ENCODE measurements at places on chromosomes 4 and X. TPM values are rescaled to one million over a fixed set of nuclear protein-coding genes. Genes with fewer than 3 reads are reported as not detected.

Gene ARAP2
- total RNA-seq = 3.9 TPM

- DNase-seq = no peak
Measured at GRCh38 chr4:146347822-146348221, 133.5 kb downstream of the REELD1 start.

Gene SSX1
- not detected for total RNA-seq

Gene SATL1
- total RNA-seq = 0.99 TPM

Gene GPC4
- total RNA-seq = 17.3 TPM

DNA sequence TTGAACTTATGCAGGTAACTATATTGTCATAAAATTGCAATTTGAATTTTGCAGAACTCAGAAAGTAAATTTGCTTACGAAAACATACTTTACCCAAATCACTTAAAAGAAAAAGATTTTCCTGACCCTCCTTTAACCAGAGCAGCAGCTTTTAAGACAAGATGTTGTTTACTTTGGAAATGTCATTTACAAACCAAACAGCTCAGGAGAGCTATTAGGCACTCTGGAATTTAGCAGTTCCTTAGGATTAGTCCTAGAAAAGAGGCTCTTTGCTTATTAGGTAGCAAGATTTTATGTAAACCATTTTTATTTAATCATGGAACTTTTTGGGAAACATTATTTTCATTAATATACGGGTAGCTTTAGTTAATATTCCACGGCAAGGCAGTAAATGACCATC lies 765.7 kb upstream of the POU3F4 start:
- no peak for DNase-seq

Gene TMEM131L
- 2.1 TPM for total RNA-seq

- no peak for DNase-seq
Measured at GRCh38 chr4:125594056-125594602, 279.4 kb downstream of the FAT4 start.

Gene GAGE12H
- not detected for total RNA-seq

GRCh38 chr4:44150091-44150576 lies 298.5 kb downstream of the KCTD8 start:
- DNase-seq = no peak

GRCh38 chr4:98969878-98970785 lies 25.4 kb upstream of the METAP1 start:
- no peak for DNase-seq

Gene APEX2
- total RNA-seq = 10.4 TPM

Gene COL4A5
- 228 TPM for total RNA-seq

Gene C1GALT1C1
- 17.7 TPM for total RNA-seq

GRCh38 chr4:55385201-55385649 lies 10.5 kb upstream of the TMEM165 start:
- DNase-seq = no peak

Gene RIPPLY1
- total RNA-seq = 0.21 TPM

Gene MAGEA10
- total RNA-seq = not detected

Gene DCAF12L2
- total RNA-seq = 0.99 TPM

Gene RASSF6
- total RNA-seq = not detected

DNA sequence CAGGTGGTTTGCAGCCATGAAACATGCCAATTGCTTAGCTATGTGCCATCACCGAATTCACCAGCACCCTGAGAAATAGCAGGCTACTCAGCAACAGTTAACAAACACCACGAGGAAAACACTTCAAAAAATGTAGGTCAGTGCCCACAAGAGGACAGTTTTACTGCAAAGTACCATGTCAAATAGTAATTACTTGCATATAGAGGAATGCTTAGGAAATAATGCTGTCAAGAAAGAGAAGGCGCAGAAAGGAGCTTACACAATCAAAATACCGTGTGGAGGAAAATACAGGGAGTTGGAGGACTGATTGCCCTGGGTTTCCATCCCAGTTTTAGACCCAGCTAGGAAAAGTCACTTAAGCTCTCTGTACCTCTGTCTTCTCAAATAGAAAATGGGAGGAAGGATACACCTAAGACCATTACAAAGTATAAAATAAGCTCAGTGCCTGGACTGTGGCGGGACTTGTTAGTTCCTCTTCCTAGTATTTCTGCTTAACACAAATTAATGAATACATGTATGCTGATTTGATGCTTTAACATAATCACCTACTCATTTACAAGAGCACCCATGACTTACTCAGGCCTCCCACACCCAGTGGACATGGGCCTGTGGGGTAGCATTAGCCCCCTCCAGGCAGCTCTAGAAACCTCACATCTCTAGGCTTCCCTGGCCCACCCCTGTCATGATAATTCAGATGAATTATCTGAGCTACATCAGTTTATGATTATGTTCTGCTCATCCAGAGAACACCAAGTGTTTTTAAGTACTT lies 44.5 kb upstream of the IL21 start:
- DNase-seq = no peak

DNA sequence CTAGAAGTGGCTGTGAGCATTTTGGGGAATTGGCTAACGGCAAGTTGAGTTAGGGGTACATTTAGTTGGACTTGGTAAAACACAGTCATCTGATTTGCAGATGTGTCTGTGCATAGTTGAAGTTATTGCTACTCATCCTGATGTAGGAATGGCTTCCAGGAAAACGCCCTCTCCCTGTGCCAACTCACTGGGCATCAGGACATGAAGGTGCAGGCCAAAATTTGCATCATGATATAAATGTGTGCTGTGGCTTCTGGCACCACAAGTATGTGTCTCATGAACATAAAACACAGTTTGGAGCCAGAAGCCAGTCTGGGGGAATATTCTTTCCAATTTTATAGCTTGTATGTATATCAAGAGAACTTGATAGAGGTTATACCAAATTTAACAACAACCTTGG lies 54.2 kb upstream of the CBR4 start:
- DNase-seq = no peak

DNA sequence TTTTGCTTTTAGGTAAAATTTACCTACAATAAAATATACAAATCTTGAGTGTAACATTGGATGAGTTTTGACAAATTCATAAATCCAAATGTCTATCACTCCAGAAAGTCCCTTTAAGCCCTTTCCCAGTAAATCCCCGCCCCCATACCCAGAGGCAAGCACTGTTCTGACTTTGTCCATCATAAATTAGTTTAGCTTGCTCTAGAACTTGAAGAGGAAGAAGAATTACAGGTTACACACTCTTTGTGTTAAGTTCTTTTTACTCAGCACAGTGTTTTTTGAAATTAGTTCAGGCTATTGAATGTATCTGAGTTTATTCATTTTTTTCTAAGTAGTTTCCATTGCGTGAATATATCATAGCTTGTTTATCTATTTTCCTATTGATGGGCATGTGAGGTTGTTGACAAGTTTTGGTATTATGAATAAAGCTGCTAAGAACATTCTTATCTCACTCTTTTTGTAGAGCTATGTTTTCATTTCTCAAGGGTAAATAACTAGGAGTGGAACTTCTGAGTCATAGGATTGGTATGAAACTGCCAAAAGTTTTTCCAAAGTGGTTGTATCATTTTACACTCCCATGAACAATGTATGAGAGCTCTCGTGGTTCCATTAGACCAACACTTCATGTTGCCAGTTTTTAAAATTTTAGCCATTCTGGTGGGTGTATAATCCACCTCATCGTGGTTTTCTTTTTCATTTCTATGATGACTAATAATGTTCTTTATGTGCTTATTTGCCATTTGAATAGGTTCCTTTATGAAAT lies 22.4 kb upstream of the HPSE start:
- peak; percentile 96 for DNase-seq

DNA sequence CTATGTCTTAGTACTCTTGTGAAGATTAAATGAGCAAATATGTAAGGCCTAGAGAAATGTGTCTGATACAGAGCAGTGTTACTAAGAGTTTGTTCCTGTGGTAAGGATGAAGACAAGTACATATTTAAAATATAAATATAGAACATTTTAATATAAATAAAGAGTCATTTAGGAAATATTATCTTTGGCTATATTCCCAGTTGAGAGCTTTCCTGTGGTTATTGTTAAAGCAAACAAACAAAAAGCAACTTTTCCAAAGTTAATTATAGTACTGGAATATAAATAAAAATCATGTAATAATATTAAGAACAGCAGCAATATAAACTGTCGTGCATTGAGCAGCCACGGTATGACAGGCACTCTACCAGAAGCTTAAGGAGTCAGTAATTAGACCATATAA lies 472.5 kb downstream of the INPP4B start:
- no peak for DNase-seq

- no peak for DNase-seq
Measured at GRCh38 chr4:128548381-128548780, 260.8 kb upstream of the PGRMC2 start.

GRCh38 chr4:123889507-123889906 lies 492.9 kb downstream of the SPRY1 start:
- no peak for DNase-seq

- peak; percentile 43 for DNase-seq
Measured at GRCh38 chr4:24032371-24032989, 142.6 kb upstream of the PPARGC1A start.

GRCh38 chrX:2767631-2768455 lies 16.0 kb downstream of the XG start:
- peak; percentile 57 for DNase-seq

- peak; percentile 58 for DNase-seq
Measured at GRCh38 chr4:88352062-88352740, 26.5 kb upstream of the HERC6 start.

Gene RHOXF1
- 0.42 TPM for total RNA-seq

Gene HS3ST1
- 0.35 TPM for total RNA-seq

DNA sequence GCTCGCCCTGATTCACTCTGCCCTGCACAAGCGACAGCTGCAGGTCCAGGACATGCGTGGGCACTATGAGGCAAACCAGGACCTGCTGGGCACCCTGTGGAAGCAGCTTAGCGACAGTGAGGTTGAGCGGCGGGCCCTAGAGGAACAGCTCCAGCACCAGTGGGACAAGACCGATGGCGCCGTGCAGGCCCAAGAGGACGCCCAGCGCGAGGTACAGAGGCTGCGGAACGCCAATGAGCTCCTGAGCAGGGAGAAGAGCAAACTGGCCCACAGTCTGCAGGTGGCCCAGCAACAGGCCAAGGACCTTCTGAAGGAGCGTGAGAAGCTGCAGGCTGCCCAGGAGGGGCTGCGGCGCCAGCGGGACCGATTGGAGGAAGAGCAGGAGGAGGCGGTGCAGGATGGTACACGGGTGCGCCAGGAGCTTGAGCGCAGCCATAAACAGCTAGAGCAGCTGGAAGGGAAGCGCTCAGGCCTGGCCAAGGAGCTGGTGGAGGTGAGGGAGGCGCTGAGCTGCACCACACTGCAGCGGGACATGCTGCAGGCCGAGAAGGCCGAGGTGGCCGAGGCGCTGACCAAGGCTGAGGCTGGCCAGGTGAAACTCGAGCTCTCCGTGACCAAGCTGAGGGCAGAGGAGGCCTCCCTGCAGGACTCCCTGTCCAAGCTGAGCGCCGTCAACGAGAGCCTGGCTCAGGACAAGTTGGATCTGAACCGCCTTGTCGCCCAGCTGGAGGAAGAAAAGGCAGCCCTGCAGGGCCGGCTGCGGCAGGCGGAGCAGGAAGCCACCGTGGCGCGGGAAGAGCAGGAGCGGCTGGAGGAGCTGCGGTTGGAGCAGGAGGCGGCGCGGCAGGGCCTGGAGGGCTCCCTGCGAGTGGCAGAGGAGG lies 12.8 kb downstream of the SMIM10L2A start:
- DNase-seq = no peak

GRCh38 chr4:139857977-139858376 lies 192.4 kb downstream of the MGST2 start:
- no peak for DNase-seq

DNA sequence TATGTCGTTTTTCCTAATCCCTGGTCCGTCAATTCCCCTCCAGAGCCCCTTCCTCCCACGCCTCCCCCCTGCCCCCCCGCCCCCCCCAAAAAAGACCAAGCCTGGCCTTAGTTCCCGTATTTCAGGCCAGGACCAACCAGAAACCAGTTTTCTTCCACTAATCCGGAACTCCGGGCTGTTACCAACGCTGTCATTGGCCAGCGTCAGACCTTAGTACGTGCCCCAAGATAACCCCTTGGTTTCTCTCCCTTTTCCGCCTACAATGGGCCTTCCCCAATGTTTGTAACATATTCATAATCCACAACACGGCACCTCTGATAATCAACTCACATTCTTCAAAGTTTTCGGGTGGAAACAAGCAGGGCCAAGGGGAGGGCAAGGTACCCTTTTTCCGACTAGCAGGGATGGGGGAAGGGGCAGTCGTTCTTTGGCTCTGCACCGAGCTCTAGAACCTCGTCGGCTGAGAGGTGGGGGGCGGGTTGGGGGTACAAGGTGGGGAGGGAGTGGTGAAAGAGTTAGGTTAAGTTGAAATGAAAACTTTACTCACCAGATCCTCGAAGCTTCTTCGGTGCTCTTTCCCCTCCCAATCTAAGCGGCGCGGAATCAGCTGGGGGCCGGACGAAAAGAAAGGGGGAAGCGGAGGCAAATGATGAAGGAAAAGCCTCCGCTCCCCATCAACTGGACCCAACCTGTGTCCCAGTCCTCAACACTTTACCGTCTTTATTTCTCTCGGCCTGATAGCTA lies 1.5 kb downstream of the BRWD3 start:
- DNase-seq = peak; percentile 68

Gene BMX
- not detected for total RNA-seq

- DNase-seq = no peak
Measured at GRCh38 chrX:3803305-3803704, 89.9 kb upstream of the PRKX start.

Gene ADGRG4
- not detected for total RNA-seq

- DNase-seq = no peak
Measured at GRCh38 chrX:150146271-150146896, 208.1 kb upstream of the EOLA2 start.

Gene PCDH7
- total RNA-seq = 206 TPM

Gene NIPAL1
- total RNA-seq = 8.5 TPM

Data from cardiac muscle cell (in vitro differentiated cells and primary cell).